ENCODE measurements at places on chromosomes 16 and 17.

DNA sequence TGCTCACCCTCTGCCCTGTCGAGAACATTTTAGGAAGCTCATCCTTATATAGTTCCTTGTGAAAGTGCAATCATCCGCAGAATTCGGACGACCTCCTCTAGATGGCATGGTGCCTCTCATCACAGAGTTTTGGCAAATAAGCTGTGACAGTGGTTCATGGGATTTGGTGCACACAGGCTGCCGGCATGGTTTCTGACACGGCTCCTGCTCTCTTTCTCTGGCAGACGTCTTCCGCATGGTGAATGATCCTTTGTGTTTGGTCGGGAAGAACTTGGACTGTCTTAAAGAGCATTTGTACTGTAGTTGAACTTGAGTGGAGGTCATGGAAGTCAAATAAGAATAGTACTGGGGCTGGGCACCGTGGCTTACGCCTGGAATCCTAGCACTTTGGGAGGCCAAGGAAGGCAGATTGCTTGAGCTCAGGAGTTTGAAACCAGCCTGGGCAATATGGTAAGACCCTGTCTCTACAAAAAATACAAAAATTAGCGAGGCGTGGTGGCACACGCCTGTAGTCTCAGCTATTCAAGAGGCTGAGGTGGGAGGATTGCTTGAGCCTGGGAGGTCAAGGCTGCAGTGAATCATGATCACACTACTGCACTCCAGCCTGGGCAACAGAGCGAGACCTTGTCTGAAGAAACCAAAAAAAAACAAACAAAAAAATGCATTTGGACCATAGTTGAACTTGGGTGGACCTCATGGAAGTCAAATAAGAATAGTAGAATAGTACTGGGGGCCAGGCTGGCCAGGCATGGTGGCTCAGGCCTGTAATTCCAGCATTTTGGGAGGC lies 34.7 kb upstream of the NAT9 start:
- no peak for DNase-seq

- DNase-seq, result no peak
Observed at GRCh38 chr17:40599468-40599763, 34.1 kb upstream of the CCR7 start.

- no peak for DNase-seq
Observed at GRCh38 chr17:77450742-77451244, 310.0 kb downstream of the SEC14L1 start.

GRCh38 chr16:19033761-19034160 lies 33.7 kb upstream of the COQ7 start:
- no peak for DNase-seq

DNA sequence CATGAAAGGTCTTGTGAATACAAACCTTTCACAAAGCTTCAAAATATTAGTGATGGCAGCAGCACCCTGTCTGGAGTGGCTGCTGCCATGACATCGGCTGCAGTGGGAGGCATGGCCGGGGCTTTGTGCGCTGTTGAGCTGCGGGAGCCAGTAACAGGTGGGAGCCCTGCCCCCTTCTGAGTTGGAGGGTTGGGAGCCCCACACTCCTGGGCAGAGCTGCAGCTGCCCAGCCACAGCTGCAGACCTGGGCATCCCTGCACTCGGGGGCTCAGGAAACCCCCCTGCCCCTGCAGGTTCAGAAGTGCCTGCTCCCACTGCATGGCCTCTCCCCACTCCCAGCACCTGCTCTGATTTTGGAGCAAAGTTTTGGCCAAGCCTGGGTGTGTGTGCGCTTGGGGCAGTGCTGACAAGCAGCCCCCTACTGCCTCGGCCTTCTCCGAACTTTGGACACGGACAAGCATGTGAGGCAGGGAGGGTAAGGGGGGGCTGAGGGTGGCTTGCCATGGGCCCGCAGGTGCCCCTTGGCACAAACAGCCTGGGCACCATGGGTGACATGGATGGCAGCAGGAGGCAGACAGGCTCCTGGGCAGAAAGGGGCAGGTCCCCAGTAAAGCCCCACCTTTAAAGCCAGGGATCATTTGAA lies 42.7 kb downstream of the IST1 start:
- no peak for DNase-seq

DNA sequence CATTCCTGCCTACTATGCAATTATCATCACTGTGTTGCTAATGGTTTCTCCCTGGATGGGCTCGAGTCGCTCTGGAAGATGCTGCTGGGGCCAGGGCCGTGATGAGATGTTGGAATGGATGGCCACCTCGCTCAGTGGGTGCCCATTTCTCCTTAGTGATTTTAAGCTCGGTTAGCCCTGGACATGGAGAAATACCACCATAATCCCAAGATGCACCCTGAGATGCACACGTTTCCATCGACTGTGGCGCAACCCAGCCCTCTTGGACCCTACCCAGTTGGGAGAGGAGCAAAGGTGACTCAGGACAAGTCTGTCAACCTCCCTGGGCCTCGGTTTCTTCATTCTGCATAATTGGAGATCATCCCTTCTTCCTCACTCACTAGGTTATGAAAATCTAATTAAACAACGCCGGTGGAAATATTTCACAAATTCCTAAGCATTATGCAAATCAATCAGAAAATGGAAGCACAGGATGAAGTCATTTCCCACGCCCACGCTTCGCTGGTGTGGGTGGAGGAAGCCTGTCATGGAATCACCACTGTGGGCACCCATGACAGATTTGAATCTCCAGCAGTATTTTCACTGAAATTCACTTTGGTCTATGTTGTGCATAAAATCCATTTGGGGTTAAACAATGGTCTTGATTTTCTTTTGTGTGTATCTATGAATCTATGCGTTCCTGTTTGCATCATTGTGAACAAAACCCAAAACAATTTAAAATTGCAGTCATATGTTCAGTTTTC lies 195.2 kb downstream of the AXIN2 start:
- no peak for DNase-seq

Measured in hindlimb muscle (tissue), 1 donor.